ENCODE measurements at places on chromosomes 7 and 10. TPM values are rescaled to one million over a fixed set of nuclear protein-coding genes. Genes with fewer than 3 reads are reported as not detected.

DNA sequence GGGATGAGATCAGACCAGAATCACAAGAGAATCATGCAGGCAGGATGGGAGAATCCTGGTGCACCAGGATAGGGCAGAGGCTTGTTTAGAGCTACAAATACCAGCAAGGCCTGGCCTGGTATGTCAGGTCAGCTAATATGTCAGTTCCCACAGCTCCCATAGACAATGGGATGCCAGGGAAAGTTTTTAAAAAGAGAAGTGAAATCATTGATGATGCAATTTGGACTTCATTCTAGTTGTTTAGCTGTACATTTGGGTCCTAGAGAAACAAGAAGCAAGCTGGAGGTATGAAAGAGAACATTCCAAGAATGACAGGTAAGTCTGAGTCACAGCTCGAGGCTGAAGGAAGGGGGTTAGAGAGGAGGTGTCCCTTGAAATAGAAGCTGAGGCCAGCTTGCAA is 45.2 kb downstream of the GPR141 start:
- DNase-seq = no peak
- no peak overlapping the region for H3K4me3 ChIP-seq
- H3K4me1 ChIP-seq = no peaks in the 10 kb centered on the region
- H3K27me3 ChIP-seq = no peaks in the 10 kb centered on the region
- H3K27ac ChIP-seq = no peak overlapping the region

- DNase-seq = no peak
- no peaks in the 10 kb centered on the region for H3K36me3 ChIP-seq
- no peak overlapping the region for H3K27ac ChIP-seq
- no peaks in the 10 kb centered on the region for H3K4me1 ChIP-seq
Measured at GRCh38 chr7:37633048-37633447, 50.5 kb upstream of the GPR141 start.

- H3K36me3 ChIP-seq = no peaks in the 10 kb centered on the region
- H3K4me3 ChIP-seq = no peak overlapping the region
- no peak for DNase-seq
- no peaks in the 10 kb centered on the region for H3K4me1 ChIP-seq
- no peaks in the 10 kb centered on the region for H3K27me3 ChIP-seq
- H3K27ac ChIP-seq = no peak overlapping the region
Measured at GRCh38 chr7:101559586-101559985, 69.5 kb downstream of the MYL10 start.

CPXM2 gene
- not detected for total RNA-seq

HABP2 gene
- not detected for total RNA-seq

VKORC1L1 gene
- 26.2 TPM for total RNA-seq

DNA sequence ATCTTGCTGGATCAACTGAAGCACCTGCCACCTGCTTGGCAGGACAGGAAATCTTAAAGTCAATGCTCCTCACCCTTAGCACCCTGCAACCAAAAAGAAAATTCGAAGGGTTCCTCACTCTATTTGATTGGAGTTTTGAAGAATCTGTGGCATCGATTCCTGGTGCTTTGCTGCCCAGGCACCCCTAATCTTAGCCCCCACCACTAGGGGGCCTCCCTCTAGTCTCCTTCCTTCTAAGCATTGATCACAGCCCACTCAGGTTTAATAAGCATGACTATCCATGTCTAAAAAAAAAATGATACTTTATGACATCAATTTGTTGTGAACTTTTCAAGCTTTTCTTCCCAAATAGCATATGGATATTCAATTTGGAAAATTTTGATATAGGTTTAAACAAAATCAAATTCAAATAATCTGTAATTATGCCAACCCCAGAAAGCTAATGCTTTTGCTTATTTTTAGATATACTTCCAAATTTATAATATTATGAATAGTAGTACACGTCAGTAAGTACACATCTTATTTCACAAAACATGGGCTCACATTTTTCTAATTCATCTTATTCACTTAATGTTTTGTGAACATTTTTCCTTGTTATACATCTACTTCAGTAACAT is 45.3 kb downstream of the NRG3 start:
- H3K27ac ChIP-seq = no peak overlapping the region
- no peak overlapping the region for H3K4me3 ChIP-seq
- DNase-seq = no peak
- no peaks in the 10 kb centered on the region for H3K4me1 ChIP-seq
- no peaks in the 10 kb centered on the region for H3K27me3 ChIP-seq

MALRD1 gene
- not detected for total RNA-seq

DNA sequence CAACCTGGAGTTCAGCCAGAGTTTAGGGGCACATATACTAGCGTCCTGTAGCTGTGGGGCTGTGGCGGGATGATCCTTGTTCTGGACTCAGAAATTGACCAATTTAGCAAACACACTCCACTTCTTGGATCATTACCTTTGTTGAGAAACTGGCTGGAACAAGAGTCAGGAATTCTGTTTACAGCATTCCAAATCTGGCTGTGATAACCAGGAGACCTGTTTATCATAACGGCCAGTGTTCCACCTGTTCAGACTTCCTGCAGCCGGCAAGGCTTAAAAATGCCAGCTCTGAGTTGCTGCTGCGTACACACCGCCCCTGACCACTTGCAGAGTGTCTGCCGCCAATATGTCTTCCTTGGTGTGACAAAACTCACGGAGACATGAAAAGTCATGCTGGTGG is 64.8 kb downstream of the ARMC3 start:
- H3K36me3 ChIP-seq = no peaks in the 10 kb centered on the region
- no peaks in the 10 kb centered on the region for H3K4me1 ChIP-seq
- H3K27ac ChIP-seq = no peak overlapping the region
- H3K27me3 ChIP-seq = no peaks in the 10 kb centered on the region

- no peaks in the 10 kb centered on the region for H3K36me3 ChIP-seq
- no peak overlapping the region for H3K27ac ChIP-seq
- no peak for DNase-seq
Measured at GRCh38 chr10:22086730-22087401, 83.3 kb upstream of the DNAJC1 start.

SLC26A3 gene
- total RNA-seq = not detected

OPN1SW gene
- total RNA-seq = not detected

- H3K4me3 ChIP-seq = no peak overlapping the region
- H3K4me1 ChIP-seq = no peaks in the 10 kb centered on the region
- no peak for DNase-seq
- no peaks in the 10 kb centered on the region for H3K27me3 ChIP-seq
Measured at GRCh38 chr7:135775230-135775629, 26.6 kb upstream of the FAM180A start.

GRCh38 chr7:27176524-27176845 is 2.4 kb upstream of the HOXA10 start:
- peaks cover 50% of the 10 kb centered on the region for H3K27me3 ChIP-seq
- no peak overlapping the region for H3K27ac ChIP-seq
- no peak overlapping the region for H3K4me3 ChIP-seq
- DNase-seq = no peak
- peaks cover 29% of the 10 kb centered on the region for H3K4me1 ChIP-seq

- no peaks in the 10 kb centered on the region for H3K4me1 ChIP-seq
- no peaks in the 10 kb centered on the region for H3K27me3 ChIP-seq
Measured at GRCh38 chr10:124245191-124245590, 151.8 kb upstream of the CHST15 start.

- H3K27ac ChIP-seq = no peak overlapping the region
- no peaks in the 10 kb centered on the region for H3K27me3 ChIP-seq
- no peaks in the 10 kb centered on the region for H3K36me3 ChIP-seq
- no peaks in the 10 kb centered on the region for H3K4me1 ChIP-seq
- no peak for DNase-seq
- H3K4me3 ChIP-seq = no peak overlapping the region
Measured at GRCh38 chr7:111499027-111499426, 63.3 kb downstream of the IMMP2L start.

- H3K4me3 ChIP-seq = no peak overlapping the region
- DNase-seq = no peak
- no peaks in the 10 kb centered on the region for H3K4me1 ChIP-seq
- no peaks in the 10 kb centered on the region for H3K36me3 ChIP-seq
Measured at GRCh38 chr7:49845626-49846025, 72.2 kb downstream of the VWC2 start.

MSMB gene
- total RNA-seq = not detected

- no peaks in the 10 kb centered on the region for H3K36me3 ChIP-seq
- no peak overlapping the region for H3K27ac ChIP-seq
- no peak overlapping the region for H3K4me3 ChIP-seq
- H3K27me3 ChIP-seq = peaks cover 13% of the 10 kb centered on the region
- no peaks in the 10 kb centered on the region for H3K4me1 ChIP-seq
Measured at GRCh38 chr7:155808549-155809331, 3.5 kb downstream of the SHH start.

DNA sequence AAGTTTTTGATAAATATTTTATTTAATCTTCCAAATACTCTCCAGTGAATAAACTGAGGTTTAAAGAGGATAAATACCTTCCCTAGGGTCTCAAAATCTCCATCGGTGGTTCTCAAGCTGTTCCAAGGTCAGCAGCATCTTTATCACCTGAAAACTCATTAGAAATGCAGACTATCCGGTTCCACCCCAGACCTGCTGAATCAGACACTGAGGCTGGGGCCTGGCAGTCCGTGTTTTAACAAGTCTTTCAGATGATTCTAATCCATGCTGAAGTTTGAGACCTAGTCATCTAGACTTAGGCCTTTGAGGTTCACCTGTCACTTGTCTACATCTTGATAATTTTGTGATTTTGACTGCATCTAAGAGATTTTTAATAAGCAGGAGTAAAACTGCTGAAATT is 37.5 kb downstream of the PLEKHA8 start:
- H3K27me3 ChIP-seq = no peaks in the 10 kb centered on the region
- DNase-seq = no peak
- no peaks in the 10 kb centered on the region for H3K4me1 ChIP-seq
- H3K27ac ChIP-seq = no peak overlapping the region
- H3K36me3 ChIP-seq = peaks cover 6% of the 10 kb centered on the region

STEAP1B gene
- 0.20 TPM for total RNA-seq

DNA sequence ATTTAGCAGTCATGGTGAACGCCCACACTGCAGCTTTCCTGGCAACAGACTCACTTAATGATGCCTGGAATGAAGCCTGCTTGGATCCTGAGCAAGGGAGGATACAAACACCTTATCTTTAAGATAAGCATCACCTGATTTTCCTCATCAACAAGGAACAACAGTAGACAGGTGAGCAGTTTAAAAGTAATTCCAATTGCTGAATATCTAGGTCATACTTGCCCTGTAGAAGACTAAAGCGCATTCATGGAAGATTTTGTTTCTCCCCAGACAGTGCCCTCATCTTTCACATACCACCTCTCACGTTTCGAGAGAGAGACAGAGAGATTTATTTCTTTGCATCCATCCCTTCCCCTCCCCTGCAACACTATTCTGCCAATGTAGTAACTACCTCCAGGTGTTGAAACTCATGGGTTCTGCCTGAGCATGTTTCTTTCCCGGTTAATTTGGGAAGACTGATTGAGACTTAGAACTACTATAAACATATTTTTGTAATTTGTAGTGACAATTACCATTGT is 660.7 kb downstream of the PARD3 start:
- H3K4me3 ChIP-seq = no peak overlapping the region
- no peaks in the 10 kb centered on the region for H3K36me3 ChIP-seq
- no peaks in the 10 kb centered on the region for H3K27me3 ChIP-seq
- no peaks in the 10 kb centered on the region for H3K4me1 ChIP-seq

DNA sequence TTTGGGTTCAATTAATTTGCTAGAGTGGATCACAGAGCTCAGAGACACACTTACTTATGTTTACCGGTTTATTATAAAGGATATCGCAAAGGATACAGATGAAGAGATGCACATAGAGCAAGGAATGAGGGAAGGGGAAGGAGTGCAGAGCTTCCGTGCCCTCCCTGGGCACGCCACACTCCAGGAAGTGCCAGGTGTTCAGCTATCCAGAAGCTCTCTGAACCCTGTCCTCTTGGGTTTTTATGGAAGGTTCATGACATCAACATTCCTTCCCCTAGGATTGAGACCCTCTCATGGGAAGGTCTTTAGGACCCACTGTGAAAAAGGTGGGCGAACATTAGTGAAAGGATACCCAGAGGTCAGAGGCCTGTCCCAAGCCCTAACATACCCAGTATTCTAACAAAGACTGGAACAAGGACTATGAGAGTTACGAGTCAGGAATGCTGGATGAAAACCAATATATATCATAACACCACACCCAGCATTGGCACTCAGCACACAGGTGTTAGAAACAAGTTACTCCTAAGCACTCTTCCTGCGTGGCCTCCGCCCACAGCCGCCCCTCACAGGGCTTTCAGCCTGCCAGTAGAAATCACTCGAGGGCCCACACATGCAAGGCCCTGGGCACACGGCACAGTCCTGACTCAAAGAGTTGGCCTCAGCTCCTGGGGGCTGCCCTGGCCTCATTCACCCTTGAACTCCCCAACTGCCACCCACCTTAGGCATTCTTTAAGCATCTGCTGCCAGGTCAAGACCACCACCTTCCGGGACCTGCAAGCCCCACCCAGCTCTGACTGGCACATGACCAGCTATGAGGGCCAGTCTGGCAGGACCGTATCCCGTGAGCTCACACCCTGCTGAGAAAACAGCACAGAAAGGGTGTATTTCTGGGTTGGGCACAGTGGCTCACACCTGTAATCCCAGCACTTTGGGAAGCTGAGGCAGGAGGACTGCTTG is 5.6 kb upstream of the AIFM2 start:
- no peaks in the 10 kb centered on the region for H3K4me1 ChIP-seq
- no peak overlapping the region for H3K4me3 ChIP-seq
- H3K27ac ChIP-seq = no peak overlapping the region
- DNase-seq = no peak
- H3K27me3 ChIP-seq = no peaks in the 10 kb centered on the region

ITGB8 gene
- 0.27 TPM for total RNA-seq

DNA sequence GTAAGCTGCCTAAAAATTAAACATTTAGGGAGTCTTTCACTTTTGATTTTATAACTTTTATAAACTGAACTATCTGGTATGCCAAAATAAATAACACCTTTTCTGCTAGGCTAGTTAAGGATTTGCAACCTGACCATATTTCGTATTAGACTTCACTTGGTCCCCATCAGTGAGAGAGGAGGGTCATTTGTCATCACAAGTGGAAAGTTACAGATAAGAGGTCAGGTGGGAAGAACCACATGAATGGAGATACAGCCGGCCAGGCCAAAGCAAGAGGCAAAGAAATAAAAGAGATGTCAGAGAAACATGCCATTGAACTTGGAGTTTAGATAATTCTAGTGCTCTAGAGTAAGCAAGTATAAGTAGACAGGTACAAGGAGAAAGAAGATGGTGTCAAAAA is 44.5 kb upstream of the STMP1 start:
- no peaks in the 10 kb centered on the region for H3K4me1 ChIP-seq
- no peak overlapping the region for H3K4me3 ChIP-seq
- no peak for DNase-seq
- H3K27ac ChIP-seq = no peak overlapping the region
- H3K36me3 ChIP-seq = peaks cover 33% of the 10 kb centered on the region

GRCh38 chr7:22117222-22117621 is 171.5 kb upstream of the CDCA7L start:
- no peaks in the 10 kb centered on the region for H3K36me3 ChIP-seq
- H3K4me3 ChIP-seq = no peak overlapping the region
- H3K27ac ChIP-seq = no peak overlapping the region
- no peak for DNase-seq

HOXA11 gene
- total RNA-seq = not detected

- no peak for DNase-seq
- H3K27me3 ChIP-seq = no peaks in the 10 kb centered on the region
- no peak overlapping the region for H3K4me3 ChIP-seq
- H3K36me3 ChIP-seq = no peaks in the 10 kb centered on the region
- H3K27ac ChIP-seq = peak overlapping the region; percentile 20
- H3K4me1 ChIP-seq = peaks cover 10% of the 10 kb centered on the region
Measured at GRCh38 chr10:11602919-11603523, 8.4 kb downstream of the USP6NL start.

- H3K27me3 ChIP-seq = no peaks in the 10 kb centered on the region
- H3K36me3 ChIP-seq = peaks cover 40% of the 10 kb centered on the region
- no peak overlapping the region for H3K27ac ChIP-seq
- peaks cover 34% of the 10 kb centered on the region for H3K4me1 ChIP-seq
Measured at GRCh38 chr7:157358041-157358752, 21.4 kb downstream of the DNAJB6 start.
